Stimulated activated CD4-positive, alpha-beta T cell treated with anti-CD3 and anti-CD28 coated beads, Interleukin-12 subunit alpha, Interleukin-12 subunit beta, amount 100 ng/mL, for 24 hours (primary cell): ENCODE measurements at places on chromosomes 12 and 14.

DNA sequence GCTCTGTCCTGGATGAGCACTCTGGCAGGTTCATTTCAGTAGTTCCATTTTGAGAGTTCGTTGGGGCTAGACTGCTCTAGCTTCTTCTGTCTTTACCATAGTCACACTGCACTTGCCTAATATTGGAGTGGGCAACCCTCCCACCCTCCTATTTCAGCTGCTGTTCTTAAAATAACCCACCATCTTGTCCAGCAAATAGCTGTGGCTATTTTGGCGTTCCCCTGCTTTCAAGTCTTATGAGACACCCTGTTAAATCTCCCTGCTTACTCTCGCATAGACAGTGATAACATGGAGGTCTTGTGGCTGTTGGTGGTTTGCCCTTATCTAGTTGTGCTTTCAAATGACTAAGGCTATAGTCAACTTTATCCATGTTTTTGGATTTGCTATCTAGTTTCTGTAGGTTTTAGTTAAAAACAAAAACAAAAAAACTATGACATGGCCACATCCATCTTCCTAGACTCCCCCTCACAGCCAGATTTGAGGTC lies 65.5 kb downstream of the LRP6 start:
- DNase-seq = no peak

DNA sequence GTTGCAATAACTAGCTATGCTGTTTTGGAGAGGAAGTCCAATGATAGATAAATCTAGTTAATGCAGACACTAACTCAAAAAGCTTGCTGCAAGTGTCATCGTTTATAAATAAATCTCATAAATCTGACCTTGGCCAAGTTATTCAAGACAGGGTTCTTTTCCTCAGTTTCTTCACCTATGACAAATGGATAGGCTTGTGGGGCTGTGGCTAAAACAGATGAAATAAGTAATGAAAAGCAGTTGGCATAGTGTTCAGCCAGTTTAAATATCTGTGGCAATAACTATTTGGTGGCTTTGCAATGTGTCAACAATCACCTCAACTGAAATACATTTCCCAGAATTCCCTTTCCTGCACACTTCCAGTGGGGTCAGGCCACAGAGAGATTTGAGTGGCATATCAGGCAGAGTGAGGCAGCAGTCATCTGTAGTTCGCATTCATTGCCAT lies 169.9 kb downstream of the DYRK2 start:
- DNase-seq = no peak

DNA sequence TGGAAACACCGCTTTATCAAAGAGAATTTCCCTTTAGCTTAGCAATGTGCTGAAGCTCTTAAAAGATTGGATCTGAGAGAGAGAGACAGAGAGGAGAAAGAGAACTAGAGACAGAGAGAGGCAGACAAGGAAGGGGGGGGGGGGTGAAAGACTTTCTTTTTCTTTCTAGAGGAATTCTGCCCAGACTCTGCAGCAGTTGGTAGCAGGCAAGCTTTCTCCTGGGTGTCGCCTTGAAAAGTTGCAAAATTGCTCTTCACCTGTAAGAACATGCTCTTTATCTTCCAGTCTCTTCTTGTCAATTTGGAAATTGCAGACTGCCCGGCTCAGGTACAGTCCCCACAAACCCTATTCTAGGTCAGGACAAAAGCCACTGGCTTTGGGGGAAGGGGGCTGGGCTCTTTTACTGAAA lies 2.9 kb upstream of the OTX2 start:
- no peak for DNase-seq

DNA sequence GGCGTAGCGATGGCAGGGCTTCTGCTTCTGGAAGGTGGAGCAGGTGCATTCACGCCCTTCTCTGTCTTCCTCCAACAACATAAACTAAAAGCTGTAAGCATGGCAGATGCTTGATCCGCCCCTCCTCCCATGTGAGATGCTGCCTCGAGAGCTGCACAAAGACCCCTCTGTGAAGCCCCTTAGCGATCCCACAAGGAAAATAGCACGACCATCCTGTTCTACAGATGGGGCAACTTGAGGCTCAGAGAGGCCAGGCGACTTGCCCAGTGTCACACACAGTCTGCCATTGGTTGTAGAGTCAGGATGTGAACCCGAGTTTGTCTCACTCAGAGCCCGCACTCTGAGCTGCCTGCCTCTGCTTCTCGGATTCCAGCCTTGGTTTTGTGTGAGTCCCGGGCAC lies 144.4 kb downstream of the SCARB1 start:
- no peak for DNase-seq

GRCh38 chr12:9881988-9882387 lies 699 bp downstream of the KLRF2 start:
- no peak for DNase-seq
